ENCODE measurements at places on chromosomes 3 and 15.

- DNase-seq, result no peak
These were observed 566.0 kb downstream of the ROBO2 start for GRCh38 chr3:77605865-77606264.

DNA sequence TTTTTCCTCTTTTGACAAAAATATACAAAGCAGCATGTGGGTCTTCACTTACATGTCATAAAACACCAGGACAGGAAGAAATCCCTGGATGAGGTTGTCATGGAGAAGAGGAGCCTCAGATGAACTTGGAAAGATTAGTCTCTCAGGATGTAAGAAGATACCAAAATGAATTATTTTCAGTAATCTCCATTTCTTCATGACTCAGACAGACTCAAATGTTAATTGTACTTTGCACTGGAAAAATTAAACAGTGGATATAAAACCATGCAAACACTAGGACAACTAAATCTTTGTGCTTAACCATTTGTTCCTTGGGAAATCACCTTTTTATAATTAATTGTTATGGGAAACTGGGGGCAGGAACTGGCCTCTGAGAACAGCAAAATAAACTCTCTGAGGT is 237.0 kb downstream of the CD47 start:
- no peak for DNase-seq

- DNase-seq, result no peak
These were observed 3.1 kb downstream of the CCDC51 start for GRCh38 chr3:48436855-48437254.

GRCh38 chr3:47425959-47426358 is 45.1 kb downstream of the PTPN23 start:
- no peak for DNase-seq

DNA sequence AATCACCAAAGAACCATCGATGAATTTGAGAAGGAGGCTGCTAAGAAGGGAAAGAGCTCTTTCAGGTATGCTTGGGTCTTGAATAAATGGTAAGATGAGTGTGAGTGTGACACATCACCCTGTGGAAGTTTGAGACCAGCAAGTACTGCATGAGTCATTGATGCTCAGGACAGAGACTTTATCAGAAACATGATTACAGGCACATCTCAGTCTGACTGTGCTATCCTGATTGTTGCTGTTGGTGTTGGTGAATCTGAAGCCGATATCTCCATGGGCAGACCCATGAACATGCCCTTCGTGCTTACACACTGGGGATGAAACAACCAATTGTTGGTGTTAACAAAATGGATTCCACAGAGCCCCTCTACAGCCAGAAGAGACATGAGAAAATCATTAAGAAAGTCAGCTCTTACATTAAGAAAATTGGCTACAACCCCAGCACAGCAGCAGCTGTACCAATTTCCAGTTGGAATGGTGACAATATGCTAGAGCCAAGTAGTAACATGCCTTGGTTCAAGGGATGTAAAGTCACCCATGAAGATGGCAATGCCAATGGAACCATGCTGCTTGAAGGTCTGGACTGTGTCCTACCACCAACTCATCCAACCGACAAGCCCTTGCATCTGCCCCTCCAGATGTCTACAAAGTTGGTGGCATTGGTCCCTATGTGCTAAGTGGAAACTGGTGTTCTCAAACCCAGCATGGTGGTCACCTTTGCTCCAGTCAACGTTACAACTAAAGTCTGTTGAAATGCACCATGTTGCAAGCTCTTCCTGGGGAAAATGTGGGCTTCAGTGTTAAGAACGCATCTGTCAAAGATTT is 20.5 kb downstream of the TM4SF4 start:
- no peak for DNase-seq

DNA sequence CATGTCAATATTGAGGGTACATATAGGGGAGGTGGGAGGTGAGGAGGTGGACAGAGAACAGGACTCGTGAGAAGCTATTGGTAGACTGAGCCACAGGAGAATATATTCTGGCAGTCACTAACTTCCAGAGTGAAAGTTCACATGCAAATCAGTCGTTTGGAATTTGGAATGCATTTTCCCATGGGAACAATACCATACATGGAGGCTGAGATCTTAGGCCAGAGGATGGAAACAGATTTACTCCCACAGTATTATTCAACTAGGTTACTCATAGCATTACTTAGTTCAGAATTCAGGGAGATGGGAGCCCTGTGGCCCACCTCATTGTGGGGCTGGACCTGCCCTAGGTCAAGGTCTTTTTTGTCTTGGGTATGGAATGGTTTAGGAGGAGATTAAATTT is 36.4 kb upstream of the ABHD2 start:
- no peak for DNase-seq

DNA sequence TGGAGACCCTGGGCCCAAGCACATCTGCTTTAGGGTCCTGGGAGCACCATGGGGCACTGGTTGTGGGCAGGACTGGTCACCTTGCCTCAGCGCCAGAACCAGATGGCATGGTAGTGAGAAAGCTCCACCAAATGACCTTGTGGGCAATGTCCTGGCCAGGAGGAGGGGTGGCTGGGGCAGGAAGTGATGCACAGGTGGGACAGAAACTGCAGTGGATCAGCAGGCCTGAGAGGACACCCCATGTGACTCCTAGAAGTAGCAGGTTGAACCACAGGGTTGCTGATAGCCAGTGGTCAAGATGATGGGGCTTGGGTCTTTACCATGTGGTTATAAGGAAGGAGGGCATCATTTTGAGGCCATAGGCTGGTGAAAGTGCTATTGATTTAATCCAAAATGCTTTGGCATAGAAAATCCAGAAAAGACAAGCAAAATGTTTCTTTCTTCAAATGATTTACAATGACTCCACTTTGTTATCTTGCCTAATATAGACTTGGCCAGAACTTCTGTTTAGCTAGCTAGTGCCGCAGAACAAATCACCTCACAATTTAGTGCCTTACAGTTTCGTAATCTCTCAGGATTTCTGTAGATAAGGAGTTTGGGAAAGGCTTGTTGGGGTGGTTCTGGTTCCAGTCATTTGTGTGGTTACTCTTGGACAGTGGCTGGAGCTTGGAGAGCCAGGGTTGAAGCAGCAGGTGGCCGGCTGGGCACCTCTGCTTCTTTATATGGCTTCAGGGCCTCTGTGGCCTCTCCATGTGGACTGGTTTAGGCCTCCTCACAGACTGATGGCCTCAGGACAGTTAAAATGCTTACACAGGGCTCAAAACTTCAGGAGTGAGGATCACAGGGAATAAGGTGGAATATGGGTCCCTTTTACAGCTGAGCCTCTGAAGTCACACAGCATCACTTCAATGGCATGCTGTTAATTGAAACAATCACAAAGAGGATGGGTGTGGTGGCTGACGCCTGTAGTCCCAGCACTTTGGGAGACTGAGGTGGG is 27.5 kb downstream of the TMEM158 start:
- DNase-seq, result no peak

- DNase-seq, result no peak
These were observed 12.5 kb upstream of the CAMKV start for GRCh38 chr3:49882166-49882565.

DNA sequence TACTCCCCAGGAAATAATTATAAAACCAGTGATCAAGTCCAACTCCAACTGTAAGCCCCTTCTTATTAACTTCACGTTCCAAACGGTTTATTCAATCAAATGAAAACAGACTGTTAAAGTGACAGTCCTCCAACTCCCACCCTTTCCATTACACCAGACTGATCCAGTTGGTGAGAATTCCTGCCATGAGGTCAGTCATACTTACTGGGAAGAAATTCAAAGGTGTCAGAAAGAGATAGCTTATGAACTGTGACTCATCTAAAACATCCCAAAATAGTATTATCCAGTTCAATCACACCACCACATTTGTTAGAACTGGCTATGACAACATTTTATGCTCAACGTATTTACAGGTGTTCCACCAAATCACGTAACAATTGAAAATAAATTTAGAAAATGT is 19.5 kb downstream of the SMARCC1 start:
- DNase-seq, result no peak

DNA sequence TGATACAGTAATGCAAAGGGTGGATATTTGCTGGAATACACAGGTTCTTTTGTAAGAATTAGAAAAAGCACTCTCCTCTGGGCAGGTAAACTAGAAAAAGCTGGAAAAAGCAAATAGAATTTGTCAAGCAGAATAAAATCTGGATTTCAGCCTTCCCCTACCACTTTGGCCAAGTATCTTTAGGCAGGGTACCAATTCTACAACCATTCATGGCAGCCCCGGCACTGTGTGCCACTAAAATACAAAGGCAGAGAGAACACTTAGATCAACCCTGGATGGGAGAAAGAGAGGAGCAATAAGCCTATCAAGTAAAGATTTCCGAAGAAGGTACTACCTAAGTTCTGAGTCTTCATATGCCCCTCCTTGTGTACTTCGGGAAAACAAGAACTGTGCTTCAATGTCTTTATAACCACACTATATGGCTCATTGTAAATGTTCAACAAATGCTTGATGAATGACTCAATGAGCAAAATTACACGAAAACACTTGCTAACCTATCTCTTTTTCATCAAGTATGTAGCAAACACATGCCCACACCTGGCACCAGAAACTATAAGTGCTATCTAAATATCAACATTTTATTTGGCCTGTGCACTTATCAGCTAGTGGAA is 20.8 kb downstream of the STAG1 start:
- DNase-seq, result no peak

DNA sequence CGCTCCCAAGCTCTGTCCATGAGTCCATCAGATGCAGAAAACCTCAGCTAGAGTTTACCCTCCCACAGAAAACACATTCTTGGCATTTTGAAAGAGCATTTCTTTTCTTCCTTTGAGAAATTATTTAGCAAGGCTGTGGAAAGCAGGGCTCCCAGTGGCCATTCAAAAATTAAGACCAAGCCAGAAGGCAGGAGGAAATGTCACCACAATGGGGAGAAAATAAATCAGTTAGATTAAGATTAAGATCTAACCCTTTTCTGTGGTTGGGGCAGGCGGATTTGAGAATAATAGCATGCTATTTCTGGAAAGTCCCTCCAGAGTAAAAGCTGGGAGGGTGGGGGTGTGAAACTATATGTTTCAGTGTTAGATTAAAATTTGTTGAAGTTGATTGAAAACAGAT is 20.2 kb downstream of the LRIG1 start:
- no peak for DNase-seq

GRCh38 chr3:68436619-68437401 is 495.5 kb downstream of the TAFA4 start:
- no peak for DNase-seq

DNA sequence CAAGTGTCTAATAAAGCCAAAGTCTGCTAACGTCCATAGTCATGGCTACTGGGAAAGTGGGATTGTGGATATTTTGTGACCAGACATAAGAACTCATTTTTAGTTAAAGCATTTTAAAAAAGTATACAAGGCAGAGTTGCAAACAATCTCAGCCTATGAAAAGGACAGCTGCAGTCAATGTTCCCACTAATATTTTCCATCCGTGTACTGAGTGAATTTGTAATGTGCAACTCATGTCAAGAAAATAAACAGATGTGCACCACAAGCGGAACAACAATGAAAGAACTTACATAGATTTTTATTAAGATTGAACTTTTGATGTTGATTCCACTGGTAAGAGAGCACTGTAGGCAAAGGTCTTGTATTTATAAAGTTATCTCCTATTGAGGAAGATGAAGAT is 231.3 kb upstream of the SEMA6D start:
- no peak for DNase-seq

- no peak for DNase-seq
These were observed 190.7 kb upstream of the UBE2E1 start for GRCh38 chr3:23615068-23615467.

- DNase-seq, result no peak
These were observed 990.9 kb downstream of the PLOD2 start for GRCh38 chr3:145170121-145170520.

DNA sequence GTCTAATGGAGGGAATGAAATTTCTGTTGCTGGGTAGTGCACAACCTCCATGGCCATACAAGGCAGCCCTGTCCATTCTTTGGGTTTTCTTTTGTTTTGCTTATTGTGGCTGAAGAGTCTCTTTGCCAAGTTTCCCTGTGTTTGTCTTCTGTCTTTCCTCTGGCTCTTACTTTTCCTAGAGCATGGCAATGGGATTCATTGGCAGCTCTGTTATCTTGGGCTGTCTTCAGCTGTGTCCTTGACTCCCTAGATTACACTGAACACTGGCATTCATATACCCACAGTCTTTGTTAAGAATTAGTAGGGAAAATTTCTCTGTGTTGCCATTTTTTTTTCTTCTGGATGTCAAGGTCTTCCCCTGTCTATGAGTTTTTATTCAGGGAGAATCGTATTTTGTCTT is 16.1 kb upstream of the DCBLD2 start:
- no peak for DNase-seq

DNA sequence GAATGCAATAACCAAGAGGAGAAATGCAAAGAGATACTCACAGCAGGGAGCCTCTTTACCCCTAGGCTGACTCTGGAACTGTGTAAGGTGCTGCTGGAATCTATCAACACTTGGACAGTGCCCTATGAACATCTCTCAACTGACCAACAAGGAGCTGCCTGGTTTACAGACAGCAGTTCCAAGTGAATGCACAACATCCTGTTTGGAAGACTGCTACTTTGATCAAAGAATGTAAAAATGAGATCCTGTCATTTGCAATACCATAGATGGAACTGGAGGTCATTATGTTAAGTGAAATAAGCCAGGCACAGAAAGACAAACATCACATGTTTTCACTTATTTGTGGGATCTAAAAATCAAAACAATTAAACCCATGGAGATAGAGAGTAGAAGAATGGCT is 136.3 kb downstream of the IMPG2 start:
- no peak for DNase-seq

DNA sequence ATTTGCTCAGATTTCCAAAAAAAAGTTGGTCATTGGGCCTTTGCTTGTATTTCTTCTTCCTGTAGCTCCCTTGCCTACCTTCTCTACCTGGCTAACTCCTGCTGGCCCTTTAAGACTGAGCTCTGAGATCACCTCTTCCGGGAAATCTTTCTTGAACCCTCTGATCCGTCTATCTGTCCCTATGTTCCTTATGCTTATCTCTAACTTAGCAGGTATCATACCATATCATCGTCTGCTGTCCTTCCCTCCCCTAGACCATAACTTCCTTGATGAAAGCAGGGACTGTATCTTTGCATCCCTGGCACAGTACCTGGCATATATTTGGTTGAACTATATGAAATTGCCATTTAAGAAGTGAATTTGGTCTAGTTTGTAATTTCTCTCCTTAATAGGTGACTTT is 42.3 kb downstream of the PDE8A start:
- no peak for DNase-seq

GRCh38 chr3:188021041-188021440 is 132.9 kb upstream of the LPP start:
- DNase-seq, result no peak

DNA sequence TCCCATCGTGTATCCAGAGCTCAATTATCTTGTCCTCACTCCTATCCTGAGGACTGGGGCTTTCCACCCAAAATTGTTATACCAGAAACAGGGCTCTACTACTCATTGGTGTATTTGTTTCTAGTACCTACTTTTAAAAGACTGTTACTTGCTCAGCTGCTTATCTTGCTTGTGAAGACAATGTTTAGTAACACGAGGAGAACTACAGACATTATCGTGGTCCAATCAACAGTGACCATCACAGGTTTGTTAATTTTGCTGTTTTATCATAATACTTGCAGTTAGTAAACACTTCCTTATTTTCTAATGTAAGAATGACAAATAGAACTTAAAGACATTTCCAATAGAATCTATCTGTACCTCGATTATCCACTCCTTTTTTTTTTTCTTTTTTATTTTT is 13.5 kb downstream of the LRCH3 start:
- no peak for DNase-seq
